HTR-8/SVneo (cell line): ENCODE measurements at places on chromosomes 7 and 10.
A peak's percentile ranks its signal among the peaks of the same experiment; 100 is the strongest.

DNA sequence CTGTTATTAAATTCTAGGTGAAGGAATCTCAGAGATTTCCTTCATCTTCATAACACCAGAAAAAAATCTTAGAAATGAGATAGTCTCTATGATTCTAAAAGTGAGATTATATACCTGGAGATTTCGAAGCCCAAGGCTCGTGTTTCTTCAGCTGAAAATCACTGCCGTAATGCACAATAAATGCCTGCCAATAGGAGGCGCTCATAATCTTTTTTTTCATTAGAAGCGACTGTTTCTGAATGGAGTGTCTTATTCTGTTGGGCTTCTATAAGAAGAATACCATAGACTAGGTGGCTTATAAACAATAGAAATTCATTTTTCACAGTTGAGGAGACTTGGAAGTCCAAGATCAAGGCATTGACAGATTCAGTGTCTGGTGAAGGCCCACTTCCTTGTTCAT is 294.7 kb downstream of the PRKG1 start:
- DNase-seq, result no peak

GRCh38 chr10:50473756-50474155 is 150.0 kb downstream of the SGMS1 start:
- no peak for DNase-seq

DNA sequence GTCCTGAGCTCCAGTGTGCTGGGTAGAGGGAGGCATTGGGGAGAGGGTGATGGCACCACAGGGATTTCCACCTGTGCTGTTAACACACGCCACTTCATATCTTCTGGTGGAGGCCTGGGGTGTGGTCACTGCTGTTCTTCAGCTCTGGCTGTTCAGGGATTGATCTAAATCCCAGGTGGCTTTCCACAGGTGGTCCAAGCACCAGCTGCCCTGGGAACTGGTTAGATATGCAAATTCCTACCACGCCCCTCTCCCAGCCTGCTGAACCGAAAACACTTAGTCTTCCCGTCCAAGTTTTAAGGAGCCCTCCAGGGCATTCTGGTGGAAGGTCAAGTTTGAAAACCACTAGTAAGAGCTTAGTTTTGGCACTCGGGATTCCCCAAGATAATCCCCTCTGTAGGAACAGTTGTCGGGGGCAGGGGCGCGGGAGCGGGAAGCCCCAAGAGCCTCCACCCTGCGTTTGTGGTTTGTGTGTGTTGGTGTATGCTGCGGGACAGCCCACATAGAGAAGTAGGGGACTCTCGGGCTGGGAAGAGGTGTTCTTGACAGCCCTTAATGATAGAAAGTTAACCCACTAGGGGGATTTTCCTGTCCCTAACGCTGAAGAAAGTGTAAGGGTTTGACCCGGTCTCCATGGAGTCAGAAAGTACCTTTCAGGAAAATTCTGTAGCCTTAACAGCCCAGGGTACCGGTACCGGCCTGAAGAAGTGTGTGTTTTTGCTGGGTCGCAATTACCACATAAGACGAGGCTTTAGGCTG is 5.1 kb downstream of the DEPP1 start:
- DNase-seq, result no peak

GRCh38 chr7:1377111-1377909 is 82.0 kb downstream of the MICALL2 start:
- DNase-seq, result no peak

DNA sequence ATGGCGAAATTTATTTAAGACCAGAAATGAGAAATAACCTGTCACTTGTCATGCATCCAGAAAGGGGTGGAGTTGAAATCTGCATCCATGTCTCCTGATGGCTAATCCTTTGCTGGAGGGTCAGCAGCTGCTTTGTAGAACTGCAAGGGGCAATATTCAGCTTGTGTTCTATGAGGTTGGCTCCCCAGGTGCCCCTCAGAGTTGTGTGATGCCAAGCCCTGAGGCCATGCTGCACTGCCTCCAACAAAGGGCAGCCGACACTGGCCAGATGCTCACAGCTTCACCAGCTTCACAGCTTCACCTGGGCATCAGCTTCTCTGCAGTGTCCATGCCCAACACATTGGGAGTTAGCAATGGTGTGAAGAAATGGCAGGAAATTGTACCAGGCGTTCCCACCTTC is 64.0 kb upstream of the TMEM72 start:
- no peak for DNase-seq

- peak; percentile 8 for DNase-seq
Observed at GRCh38 chr7:114026486-114027089, 107.8 kb upstream of the PPP1R3A start.

DNA sequence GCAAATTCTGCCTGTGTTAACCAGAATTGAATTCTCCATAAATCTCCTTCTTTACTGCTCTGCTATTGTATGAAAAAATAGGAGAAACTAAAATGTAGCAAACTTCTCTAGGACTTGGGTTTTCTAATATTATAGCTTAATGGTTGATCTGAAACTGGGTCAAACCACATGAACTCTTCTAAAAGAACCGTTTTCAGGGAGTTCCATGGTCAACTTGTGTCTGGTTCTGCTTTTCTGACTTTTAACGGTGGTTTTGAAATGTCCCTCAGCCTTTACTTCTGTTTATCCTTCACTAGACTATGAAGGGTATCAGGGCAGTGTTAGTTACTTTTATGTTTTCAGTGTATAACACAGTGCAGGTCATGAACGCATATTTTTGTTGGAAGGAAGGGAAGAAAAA is 242.2 kb downstream of the TSPAN12 start:
- no peak for DNase-seq

DNA sequence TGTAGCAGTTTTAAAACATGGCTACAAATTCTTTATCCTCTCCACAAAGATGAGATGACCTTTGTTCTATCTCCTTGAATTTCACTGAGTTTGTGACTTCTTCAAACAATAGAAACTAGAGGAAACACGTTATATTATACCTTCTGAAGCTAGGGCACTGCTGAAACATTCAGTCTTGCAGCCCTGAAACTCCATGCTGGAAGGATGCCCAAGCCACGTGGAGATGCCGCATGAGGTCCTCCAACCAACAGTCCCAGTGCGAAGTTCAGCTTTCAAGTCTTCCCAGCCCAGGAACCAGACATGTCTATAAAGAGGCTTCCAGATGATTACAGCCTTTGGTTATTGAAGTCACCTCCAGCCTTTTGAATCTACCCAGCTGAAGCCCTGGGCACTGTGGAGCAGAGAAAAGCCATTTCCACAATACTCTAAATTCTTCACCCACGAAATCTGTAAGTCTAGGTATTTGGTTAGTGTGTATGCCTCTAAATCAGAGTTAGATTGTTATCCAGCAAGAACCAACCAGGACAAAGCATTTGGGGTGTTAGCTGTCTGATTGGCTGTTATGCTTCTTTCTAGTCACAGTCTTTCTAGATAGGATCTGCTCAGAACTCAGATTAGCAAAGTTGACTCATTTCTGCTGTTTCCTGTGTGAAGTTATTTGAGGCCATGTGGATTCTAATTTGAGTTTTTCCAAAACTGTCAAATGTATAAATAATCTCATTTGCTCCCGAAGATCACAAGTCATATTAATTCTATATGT is 186.5 kb upstream of the TMEM72 start:
- peak; percentile 40 for DNase-seq

DNA sequence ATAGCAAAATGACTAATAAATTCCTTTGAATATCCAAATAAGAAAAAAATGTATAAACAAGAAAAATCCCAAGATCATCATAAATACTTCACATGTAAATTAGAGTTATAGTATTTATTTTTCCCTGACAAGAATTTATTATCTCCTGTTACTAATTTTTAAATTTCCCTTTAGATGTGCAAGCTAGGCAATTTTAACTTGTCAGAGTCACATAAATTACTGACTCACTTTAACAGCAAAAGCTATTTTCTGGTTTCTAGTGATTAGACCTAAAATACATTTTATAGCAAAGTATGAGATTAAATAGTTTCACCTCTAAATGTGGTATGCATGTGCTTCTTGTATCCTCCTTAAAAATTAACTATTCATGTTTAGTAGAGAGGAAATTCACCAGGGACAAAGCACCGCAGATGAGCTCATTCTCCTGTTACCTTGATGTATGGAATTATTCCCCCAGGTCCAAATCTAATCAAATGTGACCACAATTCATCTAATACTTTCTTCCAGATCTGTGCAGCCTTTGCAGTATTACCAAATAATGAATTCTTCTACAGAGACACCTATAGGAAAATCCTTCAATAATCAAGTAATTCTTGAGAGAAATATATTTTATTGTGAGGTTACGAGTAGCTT is 621.2 kb downstream of the DNAJB9 start:
- no peak for DNase-seq

DNA sequence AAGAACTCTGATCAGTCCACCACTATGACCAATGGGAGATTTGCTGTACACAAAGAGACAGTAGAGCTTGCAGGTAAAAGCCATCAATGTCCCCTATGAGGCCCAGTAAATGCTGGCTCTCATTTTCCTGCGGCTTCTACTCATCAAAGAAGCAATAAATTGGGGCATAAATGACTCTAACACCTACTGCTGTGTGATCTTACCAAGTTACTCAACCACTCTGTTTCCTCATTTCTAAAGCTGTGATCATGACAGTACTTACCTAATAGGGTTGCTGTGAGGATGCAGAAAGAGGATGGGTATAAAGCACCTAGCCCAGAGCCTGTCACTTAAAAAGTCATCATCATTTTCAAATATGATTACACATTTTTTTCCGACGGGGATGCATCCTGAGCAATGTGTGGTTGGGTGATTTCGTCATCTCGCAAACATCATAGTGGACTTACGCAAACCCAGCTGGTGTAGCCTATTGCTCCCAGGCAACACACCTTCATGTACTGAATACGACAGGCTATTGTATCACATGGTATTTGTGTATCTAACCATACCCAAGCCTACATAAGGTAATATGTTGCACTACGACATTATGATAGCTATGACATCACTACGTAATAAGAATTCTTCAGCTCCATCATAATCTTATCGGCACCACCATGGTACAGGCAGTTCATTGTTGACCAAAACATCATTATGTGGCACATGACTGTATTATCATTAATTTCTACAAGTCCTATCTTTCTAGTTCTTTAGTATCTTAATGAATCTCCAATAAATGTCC is 7.1 kb upstream of the MGMT start:
- DNase-seq, result no peak

DNA sequence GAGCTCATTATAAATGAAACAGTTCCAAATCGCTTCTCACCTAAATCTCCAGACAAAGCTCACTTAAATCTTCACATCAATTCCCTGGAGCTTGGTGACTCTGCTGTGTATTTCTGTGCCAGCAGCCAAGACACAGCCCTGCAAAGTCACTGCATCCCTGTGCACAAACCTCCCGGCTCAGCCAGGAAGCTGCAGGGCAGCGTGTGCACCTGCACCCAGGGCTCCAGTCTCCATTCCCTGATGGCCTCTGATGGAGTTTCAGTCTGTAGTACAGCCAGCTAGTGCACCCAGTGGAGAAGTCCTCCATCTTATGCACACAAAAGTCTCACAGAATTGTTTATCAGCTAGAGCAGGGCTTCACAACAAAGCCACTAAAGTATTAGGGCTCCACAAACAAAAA is 51.1 kb upstream of the PRSS58 start:
- DNase-seq, result no peak

- DNase-seq, result no peak
Observed at GRCh38 chr7:114979803-114980507, 58.1 kb downstream of the MDFIC start.

DNA sequence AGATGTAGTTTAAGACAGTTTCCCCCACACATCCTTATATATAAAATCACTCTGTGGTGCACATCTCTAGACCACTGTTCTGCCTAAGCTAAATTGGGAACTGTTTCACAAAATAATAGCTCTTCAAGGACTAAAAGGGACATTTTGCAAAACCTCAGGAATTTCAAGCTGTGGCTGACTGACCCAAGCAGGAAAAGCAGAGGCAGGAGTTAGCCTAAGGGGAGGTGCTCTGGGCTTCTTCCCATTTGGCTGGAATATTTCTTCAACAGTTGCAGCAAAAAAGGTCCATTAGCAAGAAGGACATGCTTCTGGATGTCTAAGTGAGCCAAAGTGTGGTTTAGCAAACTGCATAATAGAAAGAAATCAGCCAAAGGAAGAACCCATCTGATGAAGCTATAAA is 551.2 kb upstream of the ANKRD30A start:
- DNase-seq, result no peak

- DNase-seq, result no peak
Observed at GRCh38 chr10:66538371-66538770, 387.5 kb upstream of the LRRTM3 start.

GRCh38 chr7:123715198-123715597 is 33.6 kb downstream of the WASL start:
- DNase-seq, result no peak

- no peak for DNase-seq
Observed at GRCh38 chr7:118039963-118040489, 143.9 kb upstream of the LSM8 start.

GRCh38 chr10:51763746-51764145 is 64.4 kb upstream of the CSTF2T start:
- DNase-seq, result no peak

DNA sequence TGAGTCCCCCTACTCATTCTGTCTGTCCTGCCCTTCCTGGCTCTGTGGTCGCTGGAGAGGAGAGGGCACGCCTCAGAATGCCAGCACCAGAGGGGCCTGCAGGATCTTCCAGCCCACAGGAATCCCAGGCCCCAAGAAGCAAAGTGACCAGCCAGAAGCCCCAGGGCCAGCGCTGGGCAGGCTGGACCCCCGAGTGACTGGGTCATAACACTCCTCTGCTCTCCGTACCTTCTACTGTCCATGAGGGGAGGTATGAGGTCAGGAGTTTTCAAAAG is 102.6 kb upstream of the GPR26 start:
- DNase-seq, result no peak

DNA sequence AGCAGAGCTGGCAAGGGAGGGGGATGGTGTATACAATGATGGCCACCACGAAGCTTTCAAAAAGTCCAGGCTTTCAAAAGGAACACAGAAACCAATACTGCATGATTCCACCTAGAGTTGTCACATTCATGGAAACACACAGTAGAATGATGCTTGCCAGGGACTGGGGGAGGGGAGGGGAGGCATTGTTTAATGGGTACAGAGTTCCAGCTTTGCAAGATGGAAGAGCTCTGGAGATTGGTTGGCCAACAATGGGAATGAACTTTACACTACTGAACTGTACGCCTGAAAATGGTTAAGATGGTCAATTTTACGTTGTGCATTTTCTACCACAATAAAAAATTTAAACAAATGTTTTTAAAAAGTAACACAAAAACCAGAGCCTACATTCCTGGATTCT is 104.5 kb upstream of the KDM7A start:
- DNase-seq, result no peak

- DNase-seq, result no peak
Observed at GRCh38 chr10:127418536-127419168, 130.5 kb upstream of the NPS start.
